ENCODE measurements at places on chromosomes 7 and 10.

DNA sequence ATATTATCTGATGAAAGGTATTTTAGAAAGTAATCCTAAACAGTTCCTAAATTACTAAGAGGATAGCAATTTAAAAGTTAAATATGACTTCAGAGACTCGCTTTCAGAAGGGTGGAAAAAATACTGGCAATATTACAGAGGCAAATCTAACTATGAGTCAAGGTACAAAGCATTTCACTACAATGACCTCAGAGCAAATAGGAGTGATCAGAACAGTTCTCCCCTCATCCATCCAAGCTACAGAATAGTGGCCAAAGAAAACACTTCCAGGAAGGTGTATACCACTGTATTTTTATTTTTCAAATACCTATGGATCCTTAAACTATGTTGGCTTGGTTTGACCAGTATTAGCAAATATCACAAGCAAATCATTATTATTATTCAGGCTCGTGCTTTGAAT, 112.8 kb upstream of the ODAD2 start:
- no peak for DNase-seq

- no peak for DNase-seq
Observed at GRCh38 chr10:49504528-49504927, 34.4 kb downstream of the ERCC6 start.

GRCh38 chr10:124450012-124450782, at the start of gene NKX1-2:
NKX1-2 (minus strand) TSS chr10:124450035; CDS start chr10:124449943, 92 bp downstream.
- no peak for DNase-seq

DNA sequence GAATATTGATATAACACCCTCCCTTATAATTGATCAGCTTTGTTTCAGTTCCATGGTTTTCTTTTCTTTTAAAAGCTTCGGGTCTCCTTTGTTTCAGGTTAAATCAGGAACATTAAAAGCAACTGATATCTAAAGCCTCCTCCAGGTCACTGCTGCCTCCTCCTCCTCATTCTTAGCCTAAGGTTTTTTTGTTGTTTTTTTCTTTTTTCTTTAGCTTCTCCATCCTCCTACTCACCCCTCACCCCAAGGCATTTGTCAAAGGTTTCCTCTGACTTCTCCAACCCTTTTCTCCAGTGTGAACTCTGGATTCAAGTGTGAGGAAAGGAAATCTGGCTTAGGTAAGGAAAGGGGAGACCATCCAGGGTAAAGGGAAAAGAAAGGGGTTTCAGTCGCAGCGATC, 420.2 kb upstream of the NFE2L3 start:
- DNase-seq, result no peak

- DNase-seq, result no peak
Observed at GRCh38 chr7:150938566-150938965, 39.6 kb downstream of the KCNH2 start.

GRCh38 chr7:128000048-128000447, 31.2 kb downstream of the LRRC4 start:
- no peak for DNase-seq

GRCh38 chr10:77899080-77899477, 27.5 kb downstream of the DLG5 start:
- no peak for DNase-seq

DNA sequence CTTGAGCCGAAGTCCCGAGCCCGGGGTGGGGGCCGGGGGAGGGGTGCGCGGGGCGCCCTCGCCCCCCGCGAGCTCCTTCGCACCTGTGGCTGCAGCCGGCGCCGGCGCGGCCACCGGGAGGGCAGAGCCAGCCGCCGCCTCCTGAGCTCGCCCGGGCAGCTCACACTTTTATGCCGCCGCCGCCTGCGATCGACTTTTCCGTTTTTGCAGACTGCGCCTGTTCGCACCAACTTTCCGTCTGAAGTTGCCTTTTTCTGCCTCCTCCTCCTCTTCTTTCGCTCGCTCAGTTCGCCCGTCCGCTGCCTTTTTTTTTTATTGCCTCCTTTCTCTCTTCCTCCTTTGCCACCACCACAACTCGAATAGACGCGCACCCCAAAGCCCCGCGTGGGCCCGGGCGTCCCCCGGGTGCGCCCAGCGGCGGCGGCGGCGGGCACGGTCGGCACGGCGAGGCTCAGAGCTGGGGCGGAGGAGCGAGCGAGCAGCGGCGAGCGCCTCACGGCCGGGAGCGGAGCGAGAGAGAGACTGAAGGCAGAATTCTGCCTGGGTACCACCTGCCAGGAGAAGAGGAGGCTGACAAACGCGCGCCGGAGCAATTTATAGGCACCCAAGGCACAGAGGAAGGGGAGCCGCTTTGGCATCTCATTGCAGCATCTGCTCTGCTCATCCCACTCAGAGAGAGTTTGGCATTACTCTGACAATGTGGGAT, at the start of gene C1QL3:
Gene C1QL3, minus strand, starts transcription at position 569 of the 706 bp plus-strand sequence. CDS start 814 bp downstream, outside the sequence.
- no peak for DNase-seq

DNA sequence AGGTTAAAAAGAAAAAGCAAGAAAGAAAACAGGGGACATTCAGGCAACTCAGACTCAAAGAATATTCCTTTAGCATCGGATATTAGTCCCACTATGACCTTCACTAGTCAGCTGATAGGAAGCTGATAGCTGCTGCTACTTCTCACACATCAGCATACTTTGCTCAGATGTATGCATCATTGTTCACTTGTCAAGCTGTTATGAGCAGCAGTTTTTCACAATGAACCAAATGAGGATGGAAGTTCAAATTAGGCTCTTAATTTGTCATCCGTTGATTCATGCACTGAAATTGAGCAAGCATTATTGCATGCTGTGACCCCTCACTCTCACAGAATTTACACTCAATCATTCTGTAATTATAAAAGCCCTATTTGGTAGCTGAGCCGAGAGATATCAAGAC, 257.7 kb downstream of the SNX13 start:
- no peak for DNase-seq

- DNase-seq, result no peak
Observed at GRCh38 chr10:76001019-76001418, 569.6 kb downstream of the LRMDA start.

GRCh38 chr7:31955021-31955420, 115.2 kb downstream of the PDE1C start:
- DNase-seq, result no peak

DNA sequence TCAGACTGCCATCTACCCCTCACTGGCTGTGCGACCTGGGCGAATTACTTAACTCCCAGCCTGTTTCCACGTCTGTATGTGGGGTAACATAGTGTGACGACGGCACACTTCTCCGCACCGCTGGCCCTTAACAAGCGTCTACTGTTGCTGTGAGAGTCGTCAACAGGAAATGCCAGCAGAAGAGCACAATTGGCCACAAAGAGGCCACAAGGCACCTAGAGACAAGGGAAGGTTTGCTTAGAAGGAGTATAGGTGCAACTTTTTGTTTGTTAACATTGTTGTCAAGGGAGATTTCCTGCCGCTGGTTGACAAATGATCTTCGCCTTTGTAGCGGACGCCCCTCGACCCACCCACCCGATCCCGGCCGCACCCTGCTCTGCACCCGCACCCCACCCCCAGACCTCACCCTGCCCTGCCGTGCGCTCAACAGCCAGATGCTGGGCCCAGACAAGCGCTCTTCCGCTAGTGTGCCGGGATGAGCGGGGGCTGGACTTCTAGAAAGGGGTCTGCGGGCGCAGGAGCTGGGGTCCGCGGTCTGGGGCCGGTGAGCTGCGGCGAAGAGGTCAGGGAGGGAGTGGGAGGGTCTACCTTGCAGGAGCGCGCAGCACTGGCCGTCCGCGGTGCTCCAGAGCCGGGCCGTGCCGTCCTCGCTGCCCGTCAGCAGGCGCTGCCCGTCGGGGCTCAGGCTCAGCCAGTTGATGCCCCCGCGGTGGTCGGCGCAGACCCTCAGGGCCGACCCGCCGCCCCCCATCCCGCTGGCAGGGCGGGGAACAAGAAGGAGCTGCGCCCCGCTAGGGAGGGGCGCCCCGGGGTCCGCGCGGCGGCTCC, 785 bp downstream of the WDR86 start:
- DNase-seq, result no peak

Data from SHP77 (cell line).